ENCODE measurements at places on chromosomes 5 and 9. TPM values are rescaled to one million over a fixed set of nuclear protein-coding genes. Genes with fewer than 3 reads are reported as not detected.

AGXT2 gene
- total RNA-seq = not detected

ZCCHC9 gene
- total RNA-seq = 31.3 TPM

CDHR2 gene
- total RNA-seq = not detected

IFNA14 gene
- total RNA-seq = not detected

TPM2 gene
- 168 TPM for total RNA-seq

- H3K4me1 ChIP-seq = peaks cover 71% of the 10 kb centered on the region
- no peak for DNase-seq
- no peaks in the 10 kb centered on the region for H3K36me3 ChIP-seq
- peaks cover 28% of the 10 kb centered on the region for H3K27me3 ChIP-seq
These were observed 90.5 kb upstream of the LRRTM2 start for GRCh38 chr5:138965626-138966025.

DNA sequence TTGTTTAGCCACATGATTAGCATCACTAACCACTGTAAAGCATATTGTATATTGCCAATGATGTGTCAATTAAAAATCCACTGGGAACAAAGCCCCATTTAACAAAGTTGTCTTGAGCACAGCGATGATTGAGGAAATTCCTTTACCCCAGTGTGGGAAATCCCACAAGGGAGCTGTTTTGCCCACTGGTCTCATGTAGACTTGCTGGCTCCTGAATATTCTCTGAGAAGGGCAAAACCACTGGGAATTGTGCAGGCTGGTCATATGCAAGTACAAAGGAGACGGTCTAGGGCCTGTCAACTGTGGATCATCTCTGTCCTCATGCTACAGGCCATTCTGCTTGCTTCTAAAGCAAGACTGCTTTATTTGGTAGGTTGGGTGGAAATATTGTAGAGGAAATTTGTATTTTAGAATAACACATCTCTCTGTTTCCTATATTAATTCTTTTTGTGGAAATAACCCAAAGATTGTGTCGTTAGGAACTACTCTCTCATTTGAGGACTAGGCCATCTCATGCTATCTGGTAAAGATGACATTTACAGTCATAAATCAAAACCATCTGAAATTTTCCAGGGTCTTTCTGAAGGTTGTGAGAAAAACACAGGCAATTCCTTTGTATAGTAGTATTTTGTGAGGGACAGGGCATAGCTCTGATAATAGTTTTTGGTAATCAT is 60.2 kb downstream of the PARP8 start:
- H3K4me1 ChIP-seq = peaks cover 26% of the 10 kb centered on the region
- no peak overlapping the region for H3K27ac ChIP-seq
- DNase-seq = no peak

GRCh38 chr5:133340002-133340755 is 272.2 kb downstream of the FSTL4 start:
- H3K36me3 ChIP-seq = no peaks in the 10 kb centered on the region
- no peak overlapping the region for H3K27ac ChIP-seq
- H3K27me3 ChIP-seq = no peaks in the 10 kb centered on the region
- no peak overlapping the region for H3K4me3 ChIP-seq
- peaks cover 27% of the 10 kb centered on the region for H3K4me1 ChIP-seq

- no peak overlapping the region for H3K27ac ChIP-seq
- H3K4me3 ChIP-seq = no peak overlapping the region
- no peaks in the 10 kb centered on the region for H3K4me1 ChIP-seq
These were observed 51.8 kb upstream of the CDKN2B start for GRCh38 chr9:22060831-22061383.

DNA sequence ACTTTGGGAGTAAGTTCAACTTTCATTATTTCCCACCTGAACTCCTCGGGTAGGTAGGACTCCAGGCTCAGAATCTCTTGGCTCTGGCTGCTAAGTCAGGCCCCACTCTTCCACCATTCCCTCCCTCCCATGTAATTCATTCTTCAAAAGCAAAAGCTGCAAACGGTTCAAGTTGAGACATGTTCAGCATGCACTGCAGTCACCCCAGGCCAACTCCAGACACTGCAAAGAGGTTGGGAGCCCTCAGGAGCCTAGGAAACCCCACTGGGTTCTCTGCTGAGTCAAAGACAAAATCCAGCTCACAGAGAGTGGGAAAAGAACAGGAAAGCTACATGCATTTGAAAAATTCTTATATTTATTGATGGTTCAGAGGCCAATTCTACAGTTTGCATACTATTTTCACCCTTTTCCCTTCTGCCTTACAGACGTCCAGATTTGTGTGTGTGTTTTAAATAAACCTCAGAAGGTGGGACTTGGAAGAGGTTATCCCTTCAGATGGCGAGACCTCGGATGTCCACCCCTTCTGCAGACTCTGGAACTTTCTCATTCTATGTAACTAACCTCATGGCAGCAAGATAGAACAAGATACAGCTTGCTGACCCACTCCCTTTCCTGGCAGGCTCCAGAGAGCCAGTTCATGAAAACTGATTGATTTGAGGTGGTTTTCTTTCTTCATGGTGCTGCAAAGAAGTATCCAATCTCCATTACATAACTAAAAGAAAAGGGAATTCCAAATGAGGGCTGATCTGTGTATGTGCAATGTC is 65.7 kb upstream of the EQTN start:
- H3K4me1 ChIP-seq = peaks cover 8% of the 10 kb centered on the region
- DNase-seq = no peak
- H3K27me3 ChIP-seq = no peaks in the 10 kb centered on the region
- peak overlapping the region; percentile 81 for H3K27ac ChIP-seq

DNA sequence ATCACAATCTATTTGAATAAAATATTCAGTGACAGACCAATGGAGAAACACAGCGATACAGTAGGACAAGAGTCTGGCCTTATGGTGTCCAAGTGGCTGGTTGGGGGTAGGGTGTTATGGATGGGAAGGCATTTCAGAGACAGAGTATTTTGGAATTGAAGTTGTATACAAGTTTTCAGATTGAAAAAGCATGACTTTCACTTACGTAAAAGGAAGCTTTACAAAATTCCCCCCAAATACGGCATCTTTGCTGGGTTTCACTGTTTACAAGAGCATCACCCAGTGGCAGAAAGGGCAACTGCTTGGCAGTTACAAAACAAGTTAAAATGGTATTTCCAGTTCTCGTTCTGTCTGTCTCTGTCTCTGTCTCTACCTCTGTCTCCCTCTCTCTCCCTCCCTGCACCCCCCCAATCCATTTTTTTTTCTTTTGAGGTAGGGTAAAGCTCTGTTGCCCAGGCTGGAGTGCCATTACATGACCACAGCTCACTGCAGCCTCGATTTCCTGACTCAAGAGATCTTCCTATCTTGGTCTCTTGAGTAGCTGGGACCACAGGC is 86.2 kb downstream of the PTPN3 start:
- no peak overlapping the region for H3K4me3 ChIP-seq
- no peak for DNase-seq
- no peak overlapping the region for H3K27ac ChIP-seq
- H3K4me1 ChIP-seq = peaks cover 25% of the 10 kb centered on the region
- H3K36me3 ChIP-seq = no peaks in the 10 kb centered on the region
- H3K27me3 ChIP-seq = no peaks in the 10 kb centered on the region

DNA sequence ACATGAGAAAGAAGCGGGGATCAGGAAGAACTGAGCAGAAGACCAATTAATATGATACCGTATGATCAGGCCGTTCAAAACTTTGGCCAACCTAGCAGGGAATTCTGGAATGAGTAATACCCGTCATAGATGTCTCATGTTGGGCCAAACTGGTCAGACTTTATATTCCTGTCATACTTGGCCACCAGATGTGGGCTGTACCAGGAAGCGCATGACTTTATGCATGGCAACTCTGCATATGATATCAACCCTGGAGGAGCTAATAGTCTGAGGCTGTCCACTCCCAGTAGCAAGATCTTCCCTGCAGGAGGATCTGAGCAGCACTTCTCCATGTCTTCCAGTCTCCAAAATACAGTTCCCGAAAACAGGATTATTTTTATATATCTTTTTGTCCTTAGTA is 68.5 kb upstream of the NAA35 start:
- DNase-seq = no peak
- no peak overlapping the region for H3K4me3 ChIP-seq
- peaks cover 4% of the 10 kb centered on the region for H3K36me3 ChIP-seq
- H3K27ac ChIP-seq = peak overlapping the region; percentile 1
- H3K27me3 ChIP-seq = no peaks in the 10 kb centered on the region

DNA sequence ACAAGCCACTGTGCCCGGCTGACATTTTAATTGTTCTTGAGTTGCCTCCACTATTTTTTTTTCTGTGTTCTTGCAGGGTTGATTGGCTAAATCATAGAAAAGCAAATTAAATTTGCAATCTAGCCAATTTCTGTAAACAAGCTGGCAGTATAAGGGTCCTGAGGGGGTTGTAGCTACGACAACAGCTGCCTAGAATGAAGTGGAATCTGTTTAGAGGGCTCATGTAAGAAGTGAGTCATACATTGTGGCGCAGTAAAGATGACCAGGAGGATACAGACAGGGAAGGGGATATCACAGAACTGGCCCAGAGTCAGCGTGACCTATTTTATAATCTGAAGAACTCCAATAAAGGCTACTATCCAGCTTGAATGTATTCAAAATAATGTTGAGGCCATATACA is 82.2 kb upstream of the TLE1 start:
- H3K27ac ChIP-seq = no peak overlapping the region
- no peaks in the 10 kb centered on the region for H3K27me3 ChIP-seq
- H3K4me1 ChIP-seq = peaks cover 6% of the 10 kb centered on the region
- no peak for DNase-seq

GRCh38 chr9:38380230-38380871 is 12.2 kb upstream of the ALDH1B1 start:
- no peak overlapping the region for H3K4me3 ChIP-seq
- H3K27ac ChIP-seq = peak overlapping the region; percentile 50
- DNase-seq = no peak
- H3K36me3 ChIP-seq = no peaks in the 10 kb centered on the region
- H3K27me3 ChIP-seq = no peaks in the 10 kb centered on the region
- H3K4me1 ChIP-seq = peaks cover 30% of the 10 kb centered on the region

- peaks cover 4% of the 10 kb centered on the region for H3K36me3 ChIP-seq
- DNase-seq = no peak
- no peak overlapping the region for H3K27ac ChIP-seq
- peaks cover 43% of the 10 kb centered on the region for H3K4me1 ChIP-seq
- H3K27me3 ChIP-seq = no peaks in the 10 kb centered on the region
- H3K4me3 ChIP-seq = no peak overlapping the region
These were observed 138.4 kb downstream of the EFNA5 start for GRCh38 chr5:107532169-107532878.

DNA sequence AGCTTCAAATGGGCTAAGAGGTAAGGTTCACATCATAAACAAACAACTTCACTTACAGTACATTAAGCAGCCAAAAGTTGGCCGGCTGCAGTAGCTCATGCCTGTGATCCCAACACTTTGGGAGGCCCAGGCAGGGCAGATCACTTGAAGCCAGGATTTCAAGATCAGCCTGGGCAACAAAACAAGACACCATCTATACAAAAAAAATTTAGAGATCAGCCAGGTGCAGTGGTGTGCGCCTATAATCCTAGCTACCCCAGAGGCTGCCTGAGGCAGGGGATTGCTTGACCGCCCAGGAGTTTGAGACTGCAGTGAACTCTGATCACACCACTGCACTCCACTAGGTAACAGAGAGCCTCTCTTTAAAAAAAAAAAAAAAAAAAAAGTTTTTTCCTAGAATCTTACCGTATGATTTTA is 16.9 kb downstream of the UBTD2 start:
- H3K4me3 ChIP-seq = no peak overlapping the region
- H3K27ac ChIP-seq = no peak overlapping the region
- H3K4me1 ChIP-seq = peaks cover 20% of the 10 kb centered on the region
- H3K36me3 ChIP-seq = peaks cover 2% of the 10 kb centered on the region

DNA sequence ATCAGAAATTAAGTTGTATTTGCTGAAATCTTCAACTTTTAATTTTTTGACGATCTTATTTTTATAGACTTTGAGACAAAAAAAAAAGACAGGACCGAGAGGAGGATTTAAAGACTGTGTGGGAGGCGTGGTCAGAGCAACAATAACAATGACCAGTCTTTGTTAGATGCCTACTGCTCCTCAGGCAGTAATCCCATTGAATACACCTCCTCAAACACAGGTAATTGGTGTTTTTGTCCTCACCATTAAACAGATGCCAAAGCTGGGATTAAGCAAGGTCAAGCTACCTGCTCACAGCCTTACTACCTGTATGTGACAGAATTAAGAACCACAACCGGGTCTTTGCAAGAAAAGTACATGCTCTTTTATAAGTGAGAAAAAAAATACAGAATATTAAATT is 233.3 kb upstream of the GRAMD2B start:
- peaks cover 18% of the 10 kb centered on the region for H3K4me1 ChIP-seq
- H3K36me3 ChIP-seq = no peaks in the 10 kb centered on the region
- no peak for DNase-seq
